Hematopoietic multipotent progenitor cell treated with erythropoietin and hydrocortisone succinate and interleukin-3 and kit ligand, for 8 days (in vitro differentiated cells): ENCODE measurements at places on chromosomes 2 and 18.

GRCh38 chr2:83941886-83942285 lies 517.2 kb downstream of the SUCLG1 start:
- no peak for DNase-seq

DNA sequence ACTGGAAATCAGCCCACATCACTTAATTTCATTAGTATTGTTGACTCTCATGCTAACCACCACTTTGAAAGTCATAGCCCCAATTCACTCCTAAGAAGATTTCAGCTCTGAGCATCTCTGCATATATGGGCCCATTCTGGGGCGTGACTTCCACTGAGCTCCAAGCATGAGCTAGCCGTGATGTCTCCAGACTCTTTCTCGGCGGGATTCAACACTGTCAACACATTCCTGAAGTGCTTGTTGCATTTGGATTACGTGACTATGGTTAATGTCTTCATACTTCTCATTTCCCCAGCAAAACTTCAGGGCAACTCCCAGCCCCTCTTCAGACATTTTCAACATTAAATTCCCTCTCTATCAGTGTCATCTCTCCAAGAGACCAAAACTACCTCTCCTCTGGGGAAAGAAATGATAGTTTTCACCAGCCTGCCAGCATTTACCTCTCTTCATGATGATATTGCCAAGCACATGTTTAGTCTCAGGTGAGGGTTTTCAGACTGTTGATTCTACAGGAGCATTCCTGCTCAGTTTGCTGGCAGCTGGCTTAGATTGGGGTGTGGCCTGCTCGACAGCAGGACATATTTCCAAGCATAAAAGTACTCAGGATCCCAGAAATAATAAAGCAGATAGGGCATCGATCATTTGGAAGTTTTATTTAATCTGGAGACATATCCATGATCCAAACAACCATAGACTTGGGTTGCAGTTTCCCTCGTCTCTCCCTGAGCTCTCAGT lies 81.7 kb downstream of the FEZ2 start:
- DNase-seq = no peak

DNA sequence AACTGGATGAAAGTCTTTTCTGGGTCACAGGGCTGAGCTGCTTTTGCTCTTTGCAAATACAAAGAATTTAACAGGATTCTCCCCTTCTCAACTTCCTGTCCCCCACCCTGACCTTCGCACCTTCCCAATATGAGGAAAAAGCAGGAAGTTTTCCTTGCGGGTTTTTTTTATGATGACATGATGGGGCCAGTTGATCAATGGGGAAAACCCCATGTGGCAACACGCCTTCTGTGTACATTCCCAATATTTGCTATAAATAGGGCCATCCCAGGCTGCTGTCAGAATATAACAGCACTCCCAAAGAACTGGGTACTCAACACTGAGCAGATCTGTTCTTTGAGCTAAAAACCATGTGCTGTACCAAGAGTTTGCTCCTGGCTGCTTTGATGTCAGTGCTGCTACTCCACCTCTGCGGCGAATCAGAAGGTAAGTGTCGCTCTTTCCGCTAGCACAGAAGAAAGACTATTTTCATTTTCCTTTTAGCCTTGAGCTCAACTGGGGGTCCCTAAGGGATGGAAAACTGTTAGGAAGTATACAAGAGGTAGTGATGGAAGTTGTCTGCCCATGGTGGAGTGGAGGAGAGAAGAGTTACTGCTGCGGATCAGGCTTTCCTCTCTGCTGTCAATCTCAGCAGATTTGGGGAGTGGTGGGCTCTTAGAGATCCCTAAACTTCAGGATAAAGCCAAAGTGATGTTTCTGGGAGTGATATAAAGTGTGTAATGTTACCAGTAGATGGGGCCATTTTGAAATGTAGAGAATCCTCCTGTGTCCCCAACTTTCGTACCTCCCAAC lies at the start of gene CCL20:
TSS of gene CCL20 (plus strand) at position 281 of the 792 bp plus-strand sequence. CDS start at position 351, 70 bp downstream.
- DNase-seq = no peak

GRCh38 chr2:118761771-118762170 lies 85.7 kb downstream of the EN1 start:
- DNase-seq = no peak

- DNase-seq = no peak
Observed at GRCh38 chr2:105765415-105766299, 20.9 kb downstream of the NCK2 start.

GRCh38 chr2:113211226-113212105 lies 37.7 kb downstream of the PSD4 start:
- DNase-seq = no peak

DNA sequence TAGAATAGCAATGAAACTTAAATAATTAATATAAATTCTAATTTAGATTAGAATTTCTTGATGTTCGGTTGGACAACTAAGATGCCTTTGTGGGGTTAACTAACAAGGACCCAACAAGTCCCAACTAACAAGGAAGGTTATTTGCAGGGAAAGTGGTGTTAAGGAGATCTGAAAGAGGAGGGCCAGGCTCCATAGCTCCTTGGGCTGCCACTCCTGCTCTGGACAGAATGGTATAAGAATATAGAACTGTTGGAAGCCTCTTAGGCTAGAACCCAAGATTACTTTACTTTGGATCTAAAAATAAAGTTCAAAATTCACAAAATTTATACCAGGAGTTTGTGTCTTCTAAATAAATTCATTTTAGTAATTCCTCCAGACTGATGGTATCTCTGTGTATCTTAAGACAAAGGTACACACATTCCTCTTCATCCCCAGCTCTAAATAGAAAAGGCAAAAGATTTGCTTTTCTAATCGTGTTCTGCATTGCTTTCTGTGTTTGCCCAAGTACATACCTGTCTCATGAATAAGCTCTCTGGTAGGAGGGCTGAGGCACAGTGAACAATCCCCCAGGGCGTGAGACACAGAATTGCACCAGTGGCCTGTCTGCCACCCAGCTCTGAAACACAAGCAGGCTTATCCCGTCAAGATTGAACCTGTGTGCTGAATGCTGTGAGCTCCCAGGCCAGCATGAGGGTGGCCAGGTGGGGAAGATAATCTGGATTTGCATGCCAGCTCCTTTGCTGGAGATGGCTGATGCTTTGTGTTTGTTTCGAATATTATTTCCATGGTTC lies 176.0 kb downstream of the ACKR3 start:
- no peak for DNase-seq

DNA sequence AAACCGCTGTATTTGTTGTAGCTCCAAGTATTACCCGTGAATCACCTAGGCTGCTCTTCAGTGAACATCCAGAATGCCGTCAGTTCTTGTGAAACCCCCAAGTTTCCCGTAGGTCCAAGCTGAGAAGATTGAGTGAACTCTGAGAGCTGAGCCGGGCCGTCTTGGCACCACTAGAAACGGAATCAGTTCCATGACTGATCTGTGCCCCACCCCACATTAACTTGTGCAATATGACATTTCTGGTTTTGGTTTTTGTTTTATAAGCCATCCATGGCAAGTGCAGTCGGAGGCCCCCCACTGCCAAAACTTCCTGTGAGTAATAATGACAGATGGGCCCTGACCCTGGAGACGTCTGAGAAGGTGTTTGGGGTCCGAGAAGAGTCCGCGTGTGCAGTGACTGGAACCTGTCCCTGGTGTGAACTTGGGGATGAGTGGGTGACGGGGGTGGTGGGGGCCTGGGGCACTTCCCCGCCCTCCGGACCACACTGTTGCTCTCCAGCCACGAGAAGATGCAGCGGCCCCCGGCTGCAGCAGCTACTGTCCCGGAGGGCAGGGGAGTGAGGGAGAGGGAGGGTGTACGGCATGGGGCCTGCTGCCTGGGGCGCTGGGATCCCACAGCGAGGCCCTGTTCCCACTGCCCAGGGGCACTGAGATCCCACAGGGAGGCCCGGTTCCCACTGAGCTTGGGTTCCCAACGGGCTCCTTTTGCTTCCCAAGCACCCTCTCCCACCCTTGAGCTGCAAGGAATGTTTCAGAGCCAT lies 26.5 kb downstream of the NFATC1 start:
- no peak for DNase-seq

GRCh38 chr2:209368406-209368805 lies 55.4 kb upstream of the MAP2 start:
- DNase-seq = no peak

DNA sequence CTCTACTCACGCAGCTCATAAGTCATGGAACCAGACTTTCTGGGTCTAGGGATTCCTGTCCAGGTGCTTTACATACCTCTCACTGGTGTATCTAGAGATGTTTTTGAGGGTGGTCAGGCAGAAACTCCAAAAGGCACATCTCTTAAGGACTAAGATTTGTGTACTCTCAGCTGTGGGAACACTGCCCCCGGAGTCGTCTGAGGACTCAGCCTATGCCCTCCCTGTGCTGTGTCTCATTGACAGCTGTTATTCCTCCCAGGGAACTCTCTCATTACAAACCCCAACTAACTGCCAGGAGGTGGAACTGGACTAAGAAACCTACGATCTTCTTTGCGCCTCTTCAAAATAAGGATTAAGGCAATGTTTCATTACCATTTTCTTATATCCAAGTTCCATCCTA lies 293.9 kb upstream of the DLGAP1 start:
- no peak for DNase-seq

- no peak for DNase-seq
Observed at GRCh38 chr2:224724331-224724730, 8.2 kb upstream of the CCDC195 start.

DNA sequence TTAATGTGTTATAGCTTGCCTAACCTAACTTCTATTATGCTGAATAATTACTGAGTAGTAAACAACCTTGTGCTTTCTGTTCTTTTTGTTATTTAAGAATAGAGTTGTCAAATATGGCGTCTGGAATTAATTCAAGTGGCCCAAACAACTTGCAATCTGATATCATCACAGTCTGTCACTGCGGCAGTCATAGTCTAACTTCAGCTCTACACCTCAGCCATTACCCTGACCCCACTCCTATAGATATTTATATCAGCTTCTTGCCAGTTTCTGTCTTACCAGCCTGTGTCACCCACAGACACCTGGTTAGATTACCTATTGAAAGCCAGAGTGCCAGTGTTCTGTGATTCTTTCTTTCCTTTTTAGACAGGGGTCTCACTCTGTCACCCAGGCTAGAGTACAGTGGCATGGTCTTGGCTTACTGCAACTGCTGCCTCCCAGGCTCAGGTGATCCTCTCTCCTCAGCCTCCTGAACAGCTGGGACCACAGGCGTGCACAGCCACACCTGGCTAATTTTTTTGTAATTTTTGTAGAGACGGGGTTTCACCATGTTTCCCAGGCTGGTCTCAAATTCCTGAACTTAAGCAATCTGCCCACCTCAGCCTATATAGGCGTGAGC lies 14.1 kb upstream of the KLHL41 start:
- DNase-seq = no peak

DNA sequence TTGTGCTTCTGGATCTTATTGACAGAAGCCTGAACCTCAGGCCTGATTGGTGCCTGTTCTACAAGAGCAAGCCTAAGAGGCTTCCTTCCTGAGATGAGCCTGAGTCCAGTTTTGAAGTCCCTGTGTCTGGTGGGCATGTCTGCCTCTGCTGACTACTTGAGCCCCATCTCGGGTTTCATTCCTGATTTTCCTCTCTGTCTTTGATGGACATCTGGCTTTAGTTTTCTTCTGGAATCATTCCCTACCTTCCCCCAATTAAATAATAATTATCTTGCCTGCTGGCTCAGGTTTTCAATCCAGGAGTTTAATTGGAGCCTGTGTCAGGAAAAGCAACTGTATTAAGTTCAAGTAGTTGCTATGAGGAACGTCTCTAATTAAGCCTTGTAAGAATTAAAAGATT lies 135.5 kb upstream of the MC4R start:
- no peak for DNase-seq

- DNase-seq = no peak
Observed at GRCh38 chr2:128637481-128638155, 318.9 kb upstream of the HS6ST1 start.

DNA sequence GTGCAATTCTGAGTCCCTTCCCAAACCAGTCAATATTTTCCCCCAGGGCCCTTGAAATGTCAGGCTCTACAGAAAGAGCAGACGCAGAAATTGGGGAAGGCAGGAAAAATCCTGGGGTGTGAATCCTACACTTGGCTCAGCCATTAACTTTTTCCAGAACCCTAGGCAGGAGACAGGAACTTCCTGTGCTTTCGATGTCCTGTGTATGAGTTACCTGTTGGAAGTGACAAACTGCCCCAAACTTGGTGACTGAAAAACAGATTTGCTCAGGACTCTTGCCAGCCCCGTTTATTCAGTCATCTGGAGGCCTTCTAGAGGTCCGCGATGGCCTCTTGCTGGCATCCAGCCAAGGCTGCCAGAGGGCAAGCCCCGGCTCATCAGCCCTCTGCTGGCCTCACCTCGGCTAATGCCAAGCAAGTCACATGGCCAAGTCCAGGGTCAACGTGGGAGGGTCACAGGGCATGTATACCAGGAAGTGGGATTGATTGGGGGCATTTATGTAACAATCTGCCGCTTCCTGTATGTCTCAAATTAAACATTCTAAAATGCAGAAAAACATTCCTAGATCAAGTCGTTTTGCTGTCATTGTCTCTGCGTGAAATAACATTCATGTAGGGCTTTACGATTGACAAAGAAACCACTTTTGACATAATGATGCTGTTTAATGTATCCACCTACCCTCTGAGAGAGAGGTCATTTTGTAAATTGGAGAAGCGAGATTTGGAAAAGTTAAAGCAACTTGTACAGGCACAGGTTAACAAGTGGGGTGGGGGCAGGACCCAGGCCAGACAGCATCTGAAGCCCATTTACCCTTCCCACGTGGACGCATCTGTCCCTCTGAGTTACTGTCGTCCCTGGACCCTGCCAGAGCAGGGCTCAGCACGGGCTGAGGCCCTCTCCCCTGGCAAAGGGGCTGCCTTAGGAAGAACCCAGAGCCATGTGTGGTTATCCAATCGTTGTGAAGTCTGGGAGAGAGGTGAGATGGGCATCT lies 179.4 kb downstream of the INHBB start:
- DNase-seq = no peak

GRCh38 chr2:240374085-240374907 lies 61.2 kb upstream of the GPC1 start:
- DNase-seq = no peak

GRCh38 chr18:9637036-9637767 lies 22.8 kb upstream of the PPP4R1 start:
- DNase-seq = no peak

DNA sequence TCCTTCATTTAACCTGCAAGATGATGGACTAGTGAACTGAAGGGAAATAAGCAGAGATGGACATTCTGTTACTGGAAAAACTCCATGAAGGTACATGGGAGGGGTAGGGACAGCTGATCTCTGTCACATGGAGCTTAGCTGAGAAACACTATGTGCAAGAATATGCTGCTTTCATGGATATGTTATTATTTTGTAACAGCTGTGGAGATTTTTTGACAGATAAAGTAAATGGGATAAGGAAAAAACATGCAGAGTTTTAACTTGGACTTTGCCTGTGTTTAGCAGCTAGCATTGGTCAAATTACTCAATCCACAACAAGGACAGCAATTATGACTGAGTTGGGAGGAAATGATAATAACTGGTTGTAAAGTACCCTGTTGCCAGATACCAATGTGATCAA lies 28.7 kb upstream of the HNRNPA3 start:
- no peak for DNase-seq

DNA sequence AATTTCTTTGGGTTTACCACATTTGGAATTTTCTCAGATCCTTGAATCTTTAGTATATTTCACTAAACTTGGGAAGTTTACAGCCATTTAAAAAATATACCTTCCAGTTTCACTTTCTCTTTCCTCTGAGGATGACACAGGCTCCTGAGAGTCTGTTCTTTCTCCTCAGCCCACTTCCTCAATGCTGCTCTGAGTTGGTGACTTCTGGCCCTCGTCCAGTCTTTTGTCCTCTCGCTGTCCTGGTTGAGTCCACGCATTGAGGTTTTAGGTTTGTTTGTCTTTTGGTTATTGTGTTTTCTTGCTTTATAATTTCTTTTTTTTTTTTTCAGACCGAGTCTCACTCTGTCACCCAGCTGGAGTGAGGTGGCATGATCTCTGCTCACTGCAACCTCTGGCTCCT lies 40.7 kb upstream of the GALR1 start:
- peak; percentile 60 for DNase-seq
